ENCODE measurements at places on chromosomes 13 and 19.

- DNase-seq = no peak
These were observed 108.6 kb downstream of the COL4A2 start for GRCh38 chr13:110415669-110416068.

- no peak for DNase-seq
These were observed 61.9 kb downstream of the MLLT1 start for GRCh38 chr19:6217752-6218334.

DNA sequence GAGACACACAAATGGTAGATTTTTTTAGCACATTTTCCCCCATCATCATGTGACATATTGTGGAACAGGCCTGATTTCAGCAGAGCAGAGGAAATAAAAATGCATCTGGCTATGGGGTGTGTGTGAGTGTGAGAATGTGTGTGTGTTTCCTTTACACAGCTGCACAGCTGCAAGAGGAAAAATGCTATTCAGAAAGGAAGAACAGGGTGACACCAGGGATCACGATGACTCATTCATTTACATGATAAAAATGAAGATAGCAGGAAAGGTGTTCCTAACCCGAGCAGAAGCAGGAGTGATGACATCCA is 469.5 kb upstream of the TSHZ3 start:
- no peak for DNase-seq

GRCh38 chr13:43244481-43244880 is 221.1 kb downstream of the DNAJC15 start:
- no peak for DNase-seq

- no peak for DNase-seq
These were observed 1921.9 kb downstream of the OLFM4 start for GRCh38 chr13:54950546-54950945.

DNA sequence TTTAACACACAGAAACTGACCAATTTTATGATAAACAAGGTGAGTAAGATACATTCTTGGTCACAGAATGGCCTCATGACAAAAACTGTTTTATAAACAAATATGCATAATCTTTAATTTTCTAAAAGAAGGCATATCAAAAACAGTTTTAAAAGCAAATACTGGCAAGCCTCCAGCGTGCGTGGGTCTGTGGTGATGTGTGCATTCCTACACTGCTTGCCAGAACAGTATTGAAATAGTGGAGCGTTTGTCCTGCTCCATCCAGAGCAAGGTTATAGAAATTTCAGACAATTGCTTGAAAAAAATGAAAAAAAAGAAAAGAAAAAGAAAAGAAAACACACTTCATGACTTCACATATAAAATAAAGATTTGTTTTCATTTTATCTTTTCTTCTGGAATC is 140.9 kb downstream of the MZT1 start:
- no peak for DNase-seq

DNA sequence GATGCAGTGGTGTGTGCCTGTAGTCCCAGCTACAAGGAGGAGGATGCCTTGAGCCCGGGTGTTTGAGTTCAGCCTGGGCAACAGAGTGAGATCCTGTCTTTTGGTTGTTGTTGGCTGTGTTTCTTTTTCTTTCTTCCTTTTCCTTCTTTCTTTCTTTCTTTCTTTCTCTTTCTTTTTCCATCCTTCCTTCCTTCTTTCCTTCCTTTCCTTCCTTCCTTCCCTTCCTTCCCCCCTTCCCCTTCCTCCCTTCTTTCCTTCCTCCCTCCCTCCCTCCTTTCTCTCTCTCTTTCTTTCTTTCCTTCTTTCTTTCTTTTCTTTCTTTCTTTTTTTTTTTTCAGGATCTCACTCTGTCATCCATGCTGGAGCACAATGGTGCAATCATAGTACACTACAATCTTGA is 46.5 kb upstream of the SIN3B start:
- no peak for DNase-seq

GRCh38 chr19:56404705-56405056 is 549 bp downstream of the ZNF583 start:
- DNase-seq = no peak

DNA sequence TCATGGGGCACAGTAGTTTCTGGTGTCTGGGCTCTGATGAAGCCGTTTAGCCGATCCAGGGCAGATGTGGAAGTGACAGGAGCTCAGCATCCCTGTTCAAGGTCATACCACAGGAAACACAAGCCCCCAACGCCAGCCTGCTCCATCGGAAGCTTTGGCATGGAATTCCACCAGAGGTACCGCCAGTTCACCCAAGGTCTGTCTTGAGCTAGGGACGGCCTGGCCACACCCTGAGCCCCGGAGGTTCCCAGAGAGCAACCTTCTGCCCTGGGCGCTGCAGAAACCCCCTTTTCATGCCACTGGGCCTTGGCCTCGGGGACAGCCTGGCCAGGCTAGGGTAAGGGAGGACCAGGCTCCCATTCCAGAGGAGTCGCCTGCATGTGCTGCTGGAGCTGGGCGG is 39.4 kb upstream of the TPM4 start:
- no peak for DNase-seq

DNA sequence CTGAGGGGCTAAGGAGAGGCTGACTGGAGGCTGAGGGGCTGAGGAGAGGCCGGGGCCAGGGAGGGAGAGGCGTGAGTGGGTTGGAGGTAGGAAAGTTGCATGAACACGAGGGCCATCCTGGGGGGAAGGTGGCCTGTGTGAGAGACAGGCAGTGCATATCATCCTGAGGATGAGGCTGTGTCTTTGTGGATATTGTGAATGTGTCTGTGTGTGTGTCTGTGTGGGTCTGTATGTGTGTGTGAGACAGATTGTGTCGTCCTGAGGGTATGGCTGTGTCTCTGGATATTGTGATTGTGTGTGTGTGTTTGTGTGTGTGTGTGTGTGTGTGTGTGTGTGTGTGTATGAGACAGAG is 422 bp downstream of the ZNF71 start:
- no peak for DNase-seq

DNA sequence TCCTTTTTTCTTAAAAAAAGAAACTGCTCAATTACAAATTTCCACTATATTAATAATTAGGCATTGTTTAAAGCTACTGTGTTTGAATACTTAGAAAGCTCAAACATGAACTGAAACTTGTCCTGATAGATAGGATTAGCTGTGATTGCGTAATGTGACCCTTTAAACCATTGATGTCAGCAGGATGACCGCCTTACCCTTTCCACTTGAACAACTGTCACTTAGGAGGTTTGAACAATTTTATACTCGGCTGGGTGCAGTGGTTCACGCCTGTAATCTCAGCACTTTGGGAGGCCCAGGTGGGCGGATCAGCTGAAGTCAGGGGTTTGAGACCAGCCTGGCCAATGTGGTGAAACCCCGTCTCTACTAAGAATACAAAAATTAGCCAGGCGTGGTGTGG is 2.9 kb downstream of the LAMP1 start:
- no peak for DNase-seq

DNA sequence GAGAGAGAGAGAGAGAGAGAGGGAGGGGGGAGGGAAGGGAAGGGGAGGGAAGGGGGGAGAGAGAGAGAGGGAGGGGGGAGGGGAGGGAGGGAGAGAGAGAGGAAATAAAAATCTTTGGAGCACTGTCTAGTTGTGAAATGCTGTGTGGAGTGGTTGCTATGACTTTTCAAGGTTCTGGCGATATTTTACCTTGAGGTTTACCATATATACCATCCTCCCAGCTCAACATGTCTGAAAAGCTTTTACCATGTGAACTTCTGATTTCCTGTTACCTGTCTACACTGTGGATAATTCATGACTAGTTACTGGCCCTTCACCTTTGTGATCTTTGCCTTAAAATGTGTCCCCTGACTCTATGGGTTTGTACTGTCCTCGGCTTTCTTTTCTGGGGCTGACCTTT is 38.2 kb downstream of the SERP2 start:
- DNase-seq = no peak

GRCh38 chr13:99027260-99027659 is 49.4 kb upstream of the DOCK9 start:
- DNase-seq = no peak

DNA sequence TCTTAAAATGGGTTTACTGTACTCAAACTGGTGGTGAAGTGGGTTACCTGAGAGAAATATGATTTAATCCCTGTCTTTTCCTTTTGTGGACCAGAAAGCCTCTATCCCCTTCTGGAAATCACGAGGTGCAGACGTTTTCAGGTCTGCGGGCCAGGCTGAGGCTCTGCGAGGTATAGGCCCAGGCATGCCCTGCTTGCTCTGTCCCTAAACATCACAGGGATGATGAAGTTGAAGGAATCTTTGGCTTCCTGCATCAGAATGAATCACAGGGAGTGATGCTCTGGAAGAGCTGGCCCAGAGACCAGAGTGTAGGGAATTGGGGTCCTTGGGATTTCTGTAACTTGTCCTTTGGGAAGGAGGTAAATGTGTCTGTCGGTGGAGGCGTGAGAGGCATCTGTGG is 18.4 kb upstream of the CHST8 start:
- DNase-seq = no peak

DNA sequence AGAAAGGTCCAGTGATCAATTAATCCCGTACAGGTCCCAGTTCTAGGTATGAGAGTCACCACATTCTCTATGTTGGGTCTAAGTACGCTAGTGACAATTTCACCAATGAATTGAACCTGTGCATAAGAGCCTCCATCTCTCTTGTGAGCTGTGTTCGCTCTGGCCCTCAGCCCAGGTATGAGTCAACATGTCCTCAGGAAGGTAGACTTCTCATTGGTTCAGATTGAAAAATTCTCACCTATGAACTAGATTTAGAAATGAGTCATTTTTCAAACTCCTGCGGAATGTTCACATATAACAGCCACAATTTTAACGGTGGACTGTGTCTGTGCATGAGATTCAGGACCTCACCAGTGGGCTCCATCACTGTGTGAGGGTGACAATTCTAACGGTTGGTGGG is 12.7 kb upstream of the ZNF43 start:
- no peak for DNase-seq

DNA sequence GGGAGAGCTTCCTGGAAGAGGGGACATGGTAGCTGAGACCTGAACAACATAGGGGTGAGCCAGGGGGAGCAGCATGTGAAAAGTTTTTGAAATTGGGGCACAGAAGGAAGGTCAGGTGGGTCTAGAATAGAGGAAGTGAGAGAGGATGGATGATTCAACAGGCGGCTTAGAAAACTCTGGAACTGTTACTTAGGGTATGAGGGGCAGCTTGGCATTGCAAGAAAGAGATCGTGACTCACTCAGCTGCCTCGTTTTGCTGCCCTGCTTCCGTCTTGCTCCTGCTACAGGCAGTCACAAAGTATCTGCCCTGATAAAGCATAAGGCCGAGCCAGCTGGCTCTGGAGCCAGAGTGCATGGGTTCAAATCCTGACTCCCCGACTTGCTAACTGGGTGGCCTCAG is 1.3 kb upstream of the CEACAM20 start:
- no peak for DNase-seq

DNA sequence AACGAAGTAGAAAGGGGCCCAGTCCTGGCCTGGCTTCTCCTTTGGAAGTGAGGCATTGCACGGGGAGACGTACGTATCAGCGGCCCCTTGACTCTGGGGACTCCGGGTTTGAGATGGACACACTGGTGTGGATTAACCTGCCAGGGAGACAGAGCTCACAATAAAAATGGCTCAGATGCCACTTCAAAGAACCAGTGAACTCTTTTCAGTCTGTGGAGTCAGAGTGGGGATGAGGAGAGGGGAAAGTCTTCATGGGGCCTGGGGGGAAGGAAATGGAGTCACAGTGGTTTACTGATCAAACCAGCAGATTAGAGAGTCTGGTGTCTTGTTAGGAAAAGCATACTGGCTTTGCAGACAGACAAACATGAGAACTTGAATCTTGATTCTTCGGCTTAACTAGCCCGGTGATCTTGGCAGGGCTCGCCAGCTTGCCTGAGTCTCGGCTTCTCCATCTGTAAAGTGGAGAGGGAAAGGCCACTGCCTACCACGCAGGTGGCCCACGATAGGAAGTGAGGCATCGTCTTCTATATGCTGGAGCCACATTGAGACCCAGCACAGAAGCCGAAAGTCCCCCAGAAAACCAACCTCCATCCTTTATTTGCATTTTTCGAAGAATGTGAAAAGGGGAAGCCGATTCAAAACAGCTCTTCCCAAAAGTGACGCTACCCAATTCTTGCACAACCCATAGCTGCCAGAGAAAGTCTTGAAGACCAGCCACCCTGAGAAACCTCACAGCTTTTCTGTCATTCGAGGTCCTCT is at the start of gene FFAR1:
Gene FFAR1, plus strand, starts transcription at position 732 of the 759 bp plus-strand sequence. CDS start 3,650 bp downstream, outside the sequence.
- peak; percentile 18 for DNase-seq

DNA sequence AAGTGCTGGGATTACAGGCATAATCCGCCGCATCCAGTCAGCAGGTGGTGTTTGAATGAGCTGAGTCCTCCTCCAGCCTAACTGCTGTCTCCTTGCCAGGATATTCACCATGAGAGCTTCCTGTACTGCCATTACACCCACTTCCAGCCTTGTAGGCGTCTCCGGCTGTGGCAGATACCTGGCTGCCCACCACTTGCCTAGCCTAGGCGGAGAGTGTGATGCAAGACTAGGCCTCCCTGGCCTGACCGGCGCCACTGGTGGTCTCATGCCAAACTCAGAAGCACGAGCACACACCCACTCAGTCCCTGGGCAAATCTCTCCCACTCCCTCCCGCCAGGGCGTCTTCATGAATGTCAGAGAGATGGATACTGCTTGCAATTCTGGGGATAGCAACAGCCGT is 16.6 kb downstream of the IL12RB1 start:
- DNase-seq = no peak

DNA sequence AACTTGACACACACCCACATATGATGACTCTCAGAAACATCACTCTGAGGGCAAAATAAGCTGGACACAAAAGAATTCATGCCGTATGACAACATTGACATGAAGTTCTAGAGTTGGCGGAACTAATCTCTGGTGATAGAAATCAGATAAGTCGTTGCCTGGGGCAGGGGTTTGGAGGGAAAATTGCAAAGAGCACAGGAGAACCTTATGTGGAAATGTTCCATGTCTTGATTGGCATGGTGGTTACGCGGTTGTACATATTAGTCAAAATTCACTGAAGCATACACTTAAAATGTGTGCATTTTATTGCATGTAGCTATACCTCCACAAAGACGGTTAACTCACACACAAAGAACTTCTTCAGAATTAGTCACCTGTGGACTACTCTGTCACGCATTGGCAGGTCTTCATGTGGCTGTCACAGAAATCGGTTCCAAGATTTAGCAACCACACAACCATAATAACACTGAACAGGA is 137.8 kb upstream of the GJB6 start:
- no peak for DNase-seq

GRCh38 chr19:28793391-28794168 is 419.4 kb downstream of the UQCRFS1 start:
- no peak for DNase-seq

- no peak for DNase-seq
These were observed 17.6 kb downstream of the GPR42 start for GRCh38 chr19:35388277-35389054.

DNA sequence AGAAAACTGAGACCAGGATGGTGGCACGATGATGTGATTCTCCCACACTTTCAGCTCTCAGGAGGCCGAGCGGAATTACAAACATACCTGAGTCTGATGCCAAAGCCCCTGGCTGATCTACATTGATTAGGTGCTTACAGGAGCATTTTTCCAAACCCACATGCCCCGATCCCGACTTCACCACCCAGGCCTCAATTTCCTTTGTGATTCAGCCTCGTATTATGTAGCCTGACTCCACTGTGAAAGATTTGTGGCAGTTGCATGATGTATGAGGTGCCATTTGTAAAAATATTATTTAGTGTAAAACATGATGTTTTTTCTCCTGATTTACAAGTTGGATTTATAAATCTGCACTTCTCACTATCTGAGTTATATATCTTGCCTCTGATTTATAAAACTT is 118.0 kb downstream of the TSHZ3 start:
- DNase-seq = no peak

- no peak for DNase-seq
These were observed at the start of gene MARK4 for GRCh38 chr19:45250832-45251451. Gene MARK4, plus strand, starts transcription at chr19:45251271. Its CDS starts 318 bp downstream, at chr19:45251589.

Measured in omental fat pad (tissue), 4 donors.